ENCODE measurements at places on chromosomes 16 and 17.

- DNase-seq: no peak
Observed at GRCh38 chr17:78595135-78595810, 18.1 kb upstream of the DNAH17 start.

DNA sequence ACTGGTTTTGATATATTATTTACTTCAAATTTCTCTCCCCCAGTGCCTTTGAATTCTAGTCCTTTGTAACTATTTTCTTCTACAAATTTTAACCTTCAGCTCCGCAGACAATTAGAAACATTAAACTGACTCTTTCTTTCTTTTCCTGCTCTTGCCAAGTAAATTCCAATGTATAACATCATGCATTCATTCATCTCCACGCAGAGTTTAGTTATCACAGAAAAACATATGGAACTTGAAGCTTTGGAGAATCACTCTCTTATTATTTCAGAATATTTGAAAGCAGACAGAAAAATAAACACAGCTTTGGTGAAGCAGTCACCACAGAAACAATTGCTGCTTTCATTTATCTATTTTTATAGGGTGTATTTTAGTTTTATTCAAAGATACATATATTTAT lies 778.7 kb upstream of the CDH8 start:
- DNase-seq: no peak

- no peak for DNase-seq
Observed at GRCh38 chr17:29138971-29139691, 41.1 kb downstream of the MYO18A start.

DNA sequence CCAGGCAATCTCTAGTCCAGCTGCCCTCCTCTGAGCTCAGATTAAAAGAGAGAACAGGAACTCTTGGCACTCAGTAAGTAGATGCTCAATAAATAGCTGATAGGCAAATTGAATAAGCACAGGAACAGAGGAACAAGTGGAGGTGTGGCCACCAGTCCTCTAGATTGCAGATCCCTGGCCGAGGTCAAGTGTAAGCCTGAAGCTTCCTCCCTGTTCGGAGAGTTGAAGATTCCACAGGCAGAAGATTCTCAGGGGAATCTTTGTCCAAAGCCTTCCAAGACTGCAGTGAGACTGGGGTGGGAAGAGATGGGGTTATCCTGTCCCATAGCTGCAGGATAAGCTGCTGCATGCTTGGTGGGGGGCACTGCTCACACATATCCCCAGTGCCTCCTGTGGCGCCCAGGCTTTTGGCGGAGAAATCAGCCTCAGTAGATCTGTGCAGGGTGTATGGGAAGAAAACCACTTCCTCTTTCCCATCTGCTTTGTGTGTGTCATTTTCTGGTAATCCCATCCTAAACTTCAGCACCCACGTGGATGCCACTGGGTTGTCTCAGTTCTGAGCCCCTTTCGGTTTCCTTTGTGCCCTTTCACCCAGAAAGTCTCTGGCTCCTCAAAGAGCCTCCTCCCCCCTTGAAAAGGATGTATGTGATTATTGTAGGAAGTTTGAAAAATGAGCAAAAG lies 12.1 kb downstream of the CD300A start:
- no peak for DNase-seq

DNA sequence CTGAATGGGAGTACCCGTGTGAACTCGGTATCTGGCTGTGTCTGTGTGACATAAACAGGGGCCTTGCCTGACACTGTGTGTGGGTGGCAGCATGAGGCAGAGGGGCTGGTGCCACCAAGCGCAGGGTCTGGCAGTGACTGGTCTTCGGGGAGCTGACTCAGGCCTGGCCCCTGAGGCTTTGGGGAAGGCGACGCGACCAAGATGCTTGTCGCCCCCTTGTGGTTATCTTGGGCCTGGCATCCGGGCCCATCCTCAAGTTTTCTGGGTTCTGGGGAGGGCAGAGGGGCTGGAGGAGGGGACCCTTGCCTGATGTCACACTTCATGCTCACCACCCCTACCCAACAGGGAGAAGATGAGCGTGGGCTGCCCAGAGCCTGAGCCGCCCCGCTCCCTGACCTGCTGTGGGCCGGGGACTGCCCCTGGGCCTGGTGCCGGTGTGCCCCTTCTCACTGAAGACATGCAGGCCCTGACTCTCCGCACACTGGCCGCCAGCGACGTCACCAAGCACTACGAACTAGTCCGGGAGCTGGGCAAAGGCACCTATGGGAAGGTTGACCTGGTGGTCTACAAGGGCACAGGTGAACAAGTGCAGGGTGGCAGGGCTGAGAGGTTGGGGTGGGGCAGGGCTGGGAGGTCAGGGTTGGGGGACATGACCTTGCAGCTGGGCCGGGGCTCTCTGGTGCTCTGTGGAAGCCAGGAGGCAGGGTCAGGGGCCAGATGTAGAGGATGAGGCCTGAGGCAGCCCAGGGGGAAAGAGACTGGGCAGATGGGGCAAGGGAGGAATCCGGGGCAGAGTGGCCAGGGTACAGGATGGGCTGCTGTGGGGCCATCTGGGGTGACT lies 24.9 kb downstream of the SBK1 start:
- peak; percentile 80 for DNase-seq

DNA sequence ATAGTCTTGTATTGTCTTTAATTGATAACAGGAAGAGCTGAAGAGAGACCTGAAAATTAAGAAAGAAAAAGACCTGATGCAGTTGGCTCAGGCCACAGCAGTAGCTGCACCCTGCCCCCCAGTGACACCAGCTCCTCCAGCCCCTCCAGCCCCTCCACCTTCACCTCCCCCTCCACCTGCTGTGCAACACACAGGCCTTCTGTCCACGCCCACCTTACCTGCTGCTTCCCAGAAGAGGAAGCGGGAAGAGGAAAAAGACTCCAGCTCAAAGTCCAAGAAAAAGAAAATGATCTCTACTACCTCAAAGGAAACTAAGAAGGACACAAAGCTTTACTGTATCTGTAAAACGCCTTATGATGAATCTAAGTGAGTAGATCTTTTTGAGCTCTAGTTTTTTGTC lies 36.8 kb downstream of the C17orf58 start:
- DNase-seq: no peak
